ENCODE measurements at places on chromosomes 16 and 17.

GRCh38 chr17:52201767-52202519 is 43.4 kb upstream of the CA10 start:
- no peak for DNase-seq

- no peak for DNase-seq
These were observed 12.8 kb downstream of the KCNJ12 start for GRCh38 chr17:21388944-21389343.

- DNase-seq, result no peak
These were observed 38.9 kb downstream of the LMF1 start for GRCh38 chr16:931626-932500.

- no peak for DNase-seq
These were observed 171.0 kb downstream of the RBFOX1 start for GRCh38 chr16:7503666-7504065.

GRCh38 chr16:55179852-55180585 is 144.0 kb upstream of the IRX6 start:
- DNase-seq, result no peak

- DNase-seq, result no peak
These were observed at the start of gene SHISA9 for GRCh38 chr16:12901597-12902461. Gene SHISA9, plus strand, starts transcription at chr16:12901598.

GRCh38 chr17:63919311-63919723 is 678 bp upstream of the GH1 start:
- DNase-seq, result peak; percentile 67

DNA sequence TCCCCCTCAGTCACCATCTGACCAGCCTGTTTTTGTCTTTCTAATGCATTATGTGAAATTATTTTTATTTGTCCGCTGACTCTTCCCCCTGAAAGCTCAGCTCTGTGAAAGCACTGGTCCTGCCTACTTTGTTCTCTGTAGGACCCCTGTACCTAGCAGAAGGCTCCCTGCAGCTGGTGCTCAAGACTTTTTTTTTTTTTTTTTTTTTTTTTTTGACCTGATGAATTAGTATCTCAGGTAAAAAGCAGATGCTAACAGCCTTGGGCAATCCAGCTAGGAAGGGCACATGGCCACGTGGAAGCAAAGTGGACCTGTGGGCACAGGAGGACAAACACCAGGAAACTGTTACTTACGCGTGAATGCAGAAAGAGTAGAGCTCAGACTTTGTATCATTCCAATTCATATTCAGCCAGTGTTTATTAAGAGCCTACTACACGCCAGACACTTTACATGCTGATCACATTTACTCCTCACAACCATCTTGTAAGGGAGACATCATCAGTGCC is 629 bp upstream of the UNC119 start:
- DNase-seq, result no peak

DNA sequence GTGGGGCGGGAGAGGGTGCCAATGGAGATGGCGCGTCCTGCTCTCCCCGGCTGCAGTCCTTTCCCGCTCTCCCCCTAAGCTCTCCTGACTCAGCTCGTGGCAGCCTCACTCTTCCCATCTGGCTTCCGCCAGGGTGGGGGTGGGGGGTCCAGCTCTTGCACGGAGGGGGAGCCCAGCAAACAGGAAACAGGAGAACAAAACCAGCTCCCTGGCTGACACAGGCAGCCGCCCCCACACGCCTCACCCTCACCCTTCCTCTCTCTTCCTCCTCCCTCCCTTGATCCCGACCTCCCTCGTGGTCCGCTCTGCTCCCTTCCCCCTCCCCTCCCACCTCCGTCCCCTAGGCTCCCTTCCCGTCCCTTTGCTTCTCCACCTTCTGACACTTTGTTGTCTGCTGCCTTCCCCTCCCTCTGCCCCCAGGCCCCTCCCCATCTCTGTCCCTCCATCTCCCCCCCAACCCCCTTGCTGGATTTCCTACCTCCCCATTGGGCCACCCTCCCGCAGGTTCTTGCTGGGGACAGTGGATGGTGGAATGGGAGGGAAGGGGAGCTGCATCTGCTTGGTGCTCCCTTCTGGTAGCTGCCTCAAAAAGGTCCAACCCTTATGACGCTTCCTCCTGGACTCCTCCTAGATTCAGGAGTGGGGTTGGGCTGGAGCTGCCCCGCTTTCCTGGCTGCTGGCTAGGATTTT is 23.7 kb downstream of the ARHGAP23 start:
- DNase-seq, result no peak

- DNase-seq, result no peak
These were observed 2.6 kb downstream of the AXIN2 start for GRCh38 chr17:65558683-65559460.

DNA sequence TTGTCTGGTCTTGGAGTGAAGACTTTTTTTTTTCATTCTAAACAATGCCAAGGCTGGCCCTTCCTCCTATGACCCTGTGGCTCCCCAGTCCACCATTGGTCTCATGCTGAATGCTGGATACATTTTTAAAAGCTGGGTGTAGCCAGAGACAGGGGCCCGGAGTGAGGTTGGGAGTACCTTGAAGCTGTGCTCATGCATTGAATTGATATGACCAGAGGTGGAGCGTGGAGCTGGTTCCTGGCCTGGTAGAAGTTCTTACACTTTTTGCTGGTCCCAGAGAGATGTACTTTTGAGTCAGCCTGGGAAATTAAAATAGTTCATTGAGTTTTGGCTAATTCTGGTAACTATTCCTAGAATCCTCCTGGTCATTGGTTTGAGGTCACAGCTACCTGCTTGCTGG is 83.6 kb downstream of the CMIP start:
- DNase-seq, result no peak

- DNase-seq, result no peak
These were observed 177.1 kb downstream of the MSI2 start for GRCh38 chr17:57433452-57433851.

DNA sequence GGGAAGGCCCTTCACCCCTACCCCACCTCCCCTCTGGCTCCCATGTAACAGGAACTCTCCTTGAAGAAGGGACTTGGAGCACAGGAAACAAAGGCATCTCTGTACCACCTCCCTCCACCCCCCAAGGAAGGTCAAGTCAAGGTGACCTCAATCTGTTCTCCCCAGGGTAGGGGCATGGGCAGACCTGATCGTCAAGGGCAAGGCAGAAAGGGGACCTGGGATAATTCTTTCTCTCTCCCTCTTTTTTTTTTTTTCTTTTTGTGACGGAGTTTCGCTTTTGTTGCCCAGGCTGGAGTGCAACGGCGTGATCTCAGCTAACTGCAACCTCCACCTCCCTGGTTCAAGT is 4.3 kb upstream of the STAT5A start:
- no peak for DNase-seq

GRCh38 chr17:79169861-79170260 is 95.2 kb downstream of the ENGASE start:
- no peak for DNase-seq

- no peak for DNase-seq
These were observed 68.0 kb upstream of the MAF start for GRCh38 chr16:79668502-79668901.

- no peak for DNase-seq
These were observed 5.8 kb upstream of the MED13 start for GRCh38 chr17:62070900-62071299.

- DNase-seq, result no peak
These were observed 557.4 kb upstream of the ZFHX3 start for GRCh38 chr16:73605309-73605708.

DNA sequence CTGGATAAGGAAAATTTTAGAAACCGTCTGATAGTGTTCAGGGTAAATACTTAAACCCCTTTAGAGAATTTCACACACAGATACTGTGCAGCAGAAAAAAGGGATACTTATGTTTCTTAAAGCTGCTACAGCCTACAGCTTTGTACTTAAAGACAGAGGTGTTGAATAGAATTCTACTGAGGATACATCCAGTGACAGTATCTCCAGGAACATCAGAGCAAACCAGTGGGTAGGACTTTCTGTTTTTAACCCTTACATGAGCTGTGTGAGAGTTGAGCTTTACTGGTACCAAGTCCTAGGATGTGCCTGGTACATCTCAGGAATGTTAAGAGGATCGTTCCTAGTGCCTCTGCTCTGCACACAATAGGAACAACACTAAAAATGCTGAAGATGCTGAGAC is 191.5 kb downstream of the FTO start:
- DNase-seq, result no peak

DNA sequence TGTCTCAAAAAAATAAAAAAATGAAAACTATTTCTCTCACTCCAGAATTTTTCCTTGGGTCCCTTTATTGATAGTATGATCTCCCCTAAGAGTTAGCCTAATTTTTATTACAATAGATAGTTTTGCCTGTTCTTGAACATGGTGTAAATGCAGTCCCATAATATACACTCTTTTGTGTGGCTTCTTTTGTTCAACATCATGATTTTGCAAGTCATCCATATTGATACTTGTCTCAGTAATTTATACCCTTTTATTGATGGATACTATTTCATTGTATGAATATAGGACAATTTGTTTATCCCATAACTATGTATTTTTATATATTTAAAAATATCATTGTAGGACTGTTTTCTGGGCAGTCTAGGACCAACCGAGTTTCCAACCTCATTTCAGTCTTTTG is 207.0 kb downstream of the UTP18 start:
- no peak for DNase-seq

- no peak for DNase-seq
These were observed 91.7 kb downstream of the SLC39A11 start for GRCh38 chr17:73000832-73001231.

DNA sequence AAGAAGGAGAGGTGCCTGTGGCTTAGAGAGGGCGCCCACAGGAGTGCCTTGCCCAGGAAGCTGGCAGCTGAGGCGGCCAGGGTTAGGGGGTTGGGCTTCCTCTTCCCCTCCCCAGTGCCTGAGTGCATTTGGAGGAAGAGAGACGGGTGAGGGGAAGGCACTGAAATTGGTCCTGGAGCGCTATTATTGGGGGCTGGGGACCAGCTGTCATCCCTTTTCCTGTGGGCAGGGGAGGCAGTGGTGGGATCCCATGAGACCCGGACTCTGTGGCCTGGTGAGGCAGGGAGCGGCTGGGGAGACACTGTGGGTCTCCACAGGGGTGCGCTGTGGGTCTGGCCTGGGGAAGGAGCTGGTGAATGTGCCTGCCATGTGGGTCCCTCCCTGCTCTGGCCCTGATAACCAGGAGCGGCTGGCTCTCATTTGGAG is 259.7 kb downstream of the SEC14L1 start:
- peak; percentile 72 for DNase-seq

- no peak for DNase-seq
These were observed 111.7 kb downstream of the SPECC1 start for GRCh38 chr17:20120836-20121235.

DNA sequence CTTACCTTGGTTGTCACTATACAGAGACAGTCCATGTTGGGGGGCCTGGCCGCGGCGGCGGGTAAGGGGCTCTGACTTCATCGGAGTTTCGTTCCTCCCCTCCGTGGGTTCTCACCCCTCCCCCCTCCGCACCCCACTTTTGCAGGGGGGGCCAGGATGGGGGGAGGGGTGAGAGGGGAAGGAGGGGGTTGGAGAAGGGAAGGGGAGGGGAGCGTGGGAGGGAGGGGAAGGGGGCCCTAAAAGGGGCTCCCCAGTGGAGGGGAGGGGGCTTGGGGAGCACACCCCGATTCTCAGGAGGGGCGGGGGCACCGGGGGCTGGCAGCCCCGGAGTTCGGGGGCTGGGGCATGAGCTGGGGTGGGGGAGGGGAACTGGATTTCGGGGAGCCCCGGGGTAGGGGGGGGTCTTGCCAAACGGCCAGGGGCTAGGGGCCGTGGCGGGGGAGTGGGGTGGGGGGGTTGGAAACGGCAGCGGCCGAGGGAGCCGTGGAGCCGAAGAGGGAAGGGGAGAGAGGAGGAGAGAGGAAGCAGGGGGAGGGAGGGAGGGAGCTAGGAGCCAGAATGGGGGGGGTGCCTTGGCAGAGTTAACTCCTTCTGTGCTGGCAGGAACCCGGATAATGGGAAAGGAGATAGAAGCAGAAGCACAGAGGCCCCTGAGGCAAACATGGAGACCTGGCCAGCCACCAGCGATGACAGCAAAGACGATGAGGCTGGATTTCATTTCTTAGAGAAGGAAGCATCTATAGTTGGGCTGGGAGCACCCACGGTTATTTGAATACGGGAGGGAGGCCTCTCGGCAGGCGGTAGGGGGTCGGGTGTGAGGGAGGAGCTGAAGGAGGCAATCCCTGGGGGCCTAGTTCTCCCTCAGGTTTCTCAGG is 2.3 kb downstream of the DLG4 start:
- DNase-seq, result no peak

DNA sequence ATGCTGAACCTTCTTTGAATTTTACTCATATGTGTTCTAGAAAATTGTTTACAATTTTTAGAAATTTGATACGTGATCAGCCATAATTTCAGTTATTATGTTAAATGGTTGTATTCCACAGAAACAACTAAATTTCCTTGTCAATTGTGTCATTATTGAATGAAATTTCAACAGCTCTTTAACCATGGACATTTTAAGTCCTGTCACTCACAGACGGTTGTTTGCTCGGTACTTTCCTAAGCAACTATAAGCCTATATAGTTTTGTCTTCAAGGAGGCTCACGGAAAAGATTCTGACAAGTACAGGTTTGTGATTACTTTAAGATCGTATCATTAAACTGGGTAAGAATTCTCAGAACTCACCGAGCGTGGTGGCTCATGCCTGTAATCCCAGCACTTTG is 31.8 kb downstream of the SLC39A11 start:
- no peak for DNase-seq

DNA sequence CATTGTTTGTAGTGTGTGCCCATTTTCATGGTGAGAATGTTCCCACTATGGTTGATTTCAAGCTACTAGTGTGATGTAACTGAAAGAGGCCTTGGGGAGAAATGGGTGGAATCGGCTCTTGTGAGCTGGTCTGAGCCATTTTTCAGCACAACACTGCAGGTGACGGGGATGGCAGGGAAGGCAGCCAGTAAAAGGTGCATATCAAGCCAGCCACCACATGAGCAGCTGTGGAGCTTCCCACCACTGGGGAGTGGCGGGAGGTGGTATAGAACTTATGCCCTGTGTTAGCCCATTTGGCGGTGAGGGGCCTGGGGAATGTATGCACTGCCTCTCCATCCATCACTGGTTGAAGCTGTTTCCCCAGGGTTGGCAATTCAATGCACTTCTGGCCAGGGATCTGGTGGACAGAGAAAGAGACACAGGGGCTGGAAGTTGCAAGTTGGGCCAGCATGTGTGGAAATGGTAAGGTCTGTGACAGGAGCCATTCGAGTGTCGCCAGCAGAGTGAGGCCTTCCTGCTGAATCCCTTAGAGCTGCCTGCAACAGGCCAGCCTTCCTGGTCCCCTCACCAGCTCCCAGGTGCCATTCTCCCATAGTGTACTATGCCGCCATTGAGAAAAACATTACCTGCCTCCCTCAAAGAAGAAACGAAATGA is 31.7 kb upstream of the BRD7 start:
- DNase-seq, result no peak

GRCh38 chr17:73924909-73925186 is 278.6 kb upstream of the RPL38 start:
- DNase-seq, result no peak

GRCh38 chr16:11672206-11673090 is 4.2 kb downstream of the SNN start:
- no peak for DNase-seq

DNA sequence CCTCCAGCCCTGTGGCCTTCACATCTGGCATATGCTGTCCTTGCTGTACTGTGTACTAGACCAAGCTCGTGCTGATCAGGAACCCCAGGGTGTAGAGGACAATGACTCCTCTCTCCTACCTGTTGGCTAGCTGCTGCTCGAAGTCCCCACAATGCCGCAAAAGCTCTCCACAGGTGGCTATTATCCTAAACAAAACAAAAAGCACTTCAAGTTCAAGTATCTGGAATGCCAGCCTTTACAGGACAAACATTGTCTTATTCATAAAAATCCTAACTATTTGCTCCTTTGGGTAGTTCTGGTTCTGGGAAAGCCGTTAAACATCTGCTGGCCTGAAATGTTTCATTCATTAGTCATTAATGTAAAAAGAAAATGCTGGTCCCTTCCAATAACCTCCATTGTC is 42.8 kb downstream of the COG7 start:
- DNase-seq, result no peak

- no peak for DNase-seq
These were observed 26.9 kb upstream of the ACSF3 start for GRCh38 chr16:89066721-89067120.
